Ovary (tissue), 10 donors: ENCODE measurements at places on chromosomes 1 and 21. TPM values are rescaled to one million over a fixed set of nuclear protein-coding genes. Genes with fewer than 3 reads are reported as not detected.

C8A gene
- not detected for total RNA-seq

GRCh38 chr1:217919683-217920388 lies 288.7 kb downstream of the SPATA17 start:
- no peak overlapping the region for H3K4me3 ChIP-seq
- H3K27ac ChIP-seq: no peak overlapping the region
- H3K4me1 ChIP-seq: no peaks in the 10 kb centered on the region
- no peak for DNase-seq
- H3K36me3 ChIP-seq: no peaks in the 10 kb centered on the region
- H3K27me3 ChIP-seq: no peaks in the 10 kb centered on the region

NUF2 gene
- total RNA-seq: 0.61 TPM

GRCh38 chr1:203843435-203843834 lies 18.0 kb upstream of the SNRPE start:
- peaks cover 1% of the 10 kb centered on the region for H3K4me1 ChIP-seq
- H3K4me3 ChIP-seq: no peak overlapping the region
- DNase-seq: no peak
- no peaks in the 10 kb centered on the region for H3K27me3 ChIP-seq

CFHR1 gene
- 0.85 TPM for total RNA-seq

CD1D gene
- 0.18 TPM for total RNA-seq

GRCh38 chr1:165851034-165851658 lies 23.7 kb downstream of the UCK2 start:
- H3K27me3 ChIP-seq: no peaks in the 10 kb centered on the region
- H3K36me3 ChIP-seq: no peaks in the 10 kb centered on the region
- H3K27ac ChIP-seq: no peak overlapping the region
- no peaks in the 10 kb centered on the region for H3K4me1 ChIP-seq

IGSF5 gene
- not detected for total RNA-seq

DNA sequence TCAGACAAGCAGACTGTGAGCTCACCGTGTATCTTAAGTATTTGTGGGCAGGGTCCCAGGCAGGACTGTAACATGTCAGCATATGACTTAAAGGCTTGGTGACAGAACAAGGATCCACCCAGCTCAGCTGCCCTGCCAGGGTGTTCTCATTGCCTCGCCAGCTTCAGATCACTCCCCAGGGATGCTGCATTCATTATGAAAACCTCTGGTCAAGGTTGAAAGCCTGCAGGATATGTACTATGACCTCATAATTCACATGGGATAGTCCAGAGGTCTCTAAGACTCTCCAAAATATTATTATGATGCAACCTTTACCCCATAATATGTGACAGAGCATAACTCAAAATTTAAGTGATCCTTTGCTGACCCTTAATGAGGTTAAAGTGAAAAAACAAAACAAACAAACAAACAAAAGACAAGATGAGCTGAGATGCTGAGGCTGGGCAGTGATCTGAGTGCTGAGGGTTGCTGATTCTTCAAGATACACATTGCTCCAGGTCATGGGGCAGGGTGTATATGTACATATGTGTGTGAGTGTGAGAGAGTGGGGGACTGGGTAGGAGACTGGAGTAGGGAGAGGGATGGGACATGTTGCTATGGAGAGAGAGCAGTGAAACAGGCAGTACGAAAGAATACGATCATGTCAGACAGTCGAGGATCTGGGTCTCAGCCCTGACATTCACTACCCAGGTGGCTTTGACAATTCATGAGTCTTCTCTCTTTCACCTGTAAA lies 98.8 kb upstream of the DUSP10 start:
- no peaks in the 10 kb centered on the region for H3K4me1 ChIP-seq
- no peaks in the 10 kb centered on the region for H3K36me3 ChIP-seq
- H3K4me3 ChIP-seq: no peak overlapping the region
- H3K27me3 ChIP-seq: no peaks in the 10 kb centered on the region

SPRR2E gene
- not detected for total RNA-seq

DNA sequence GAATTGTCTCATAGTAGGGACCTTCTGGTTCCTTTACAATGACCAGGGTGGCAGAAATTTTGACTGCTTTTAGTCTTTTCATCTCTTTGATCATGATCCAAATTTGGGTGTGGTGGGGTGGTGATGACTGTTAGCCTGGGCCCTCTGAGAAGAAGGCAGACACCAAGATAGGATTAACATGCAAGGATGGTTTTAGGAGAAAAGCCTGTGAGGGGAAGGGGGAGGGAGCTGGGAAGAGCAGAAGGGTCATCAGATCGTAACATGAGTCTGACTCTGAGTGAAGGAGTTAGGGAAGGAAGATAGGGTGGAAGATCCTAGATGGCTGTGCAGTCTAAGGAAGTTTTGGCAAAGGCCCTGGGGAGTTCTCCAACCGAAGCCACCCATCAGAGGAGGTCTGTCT lies 28.5 kb upstream of the CAMSAP2 start:
- H3K4me1 ChIP-seq: no peaks in the 10 kb centered on the region
- H3K36me3 ChIP-seq: no peaks in the 10 kb centered on the region
- DNase-seq: no peak
- H3K4me3 ChIP-seq: no peak overlapping the region
- H3K27ac ChIP-seq: no peak overlapping the region

- H3K27me3 ChIP-seq: no peaks in the 10 kb centered on the region
- no peaks in the 10 kb centered on the region for H3K36me3 ChIP-seq
- DNase-seq: no peak
Observed at GRCh38 chr1:6385488-6386191, 7.9 kb downstream of the ACOT7 start.

GRCh38 chr1:42221952-42222606 lies 57.5 kb upstream of the GUCA2A start:
- H3K36me3 ChIP-seq: no peaks in the 10 kb centered on the region
- no peak for DNase-seq
- no peak overlapping the region for H3K4me3 ChIP-seq
- H3K27me3 ChIP-seq: no peaks in the 10 kb centered on the region
- peaks cover 3% of the 10 kb centered on the region for H3K4me1 ChIP-seq

- no peak overlapping the region for H3K4me3 ChIP-seq
- no peak overlapping the region for H3K27ac ChIP-seq
- no peaks in the 10 kb centered on the region for H3K36me3 ChIP-seq
- no peaks in the 10 kb centered on the region for H3K27me3 ChIP-seq
- no peak for DNase-seq
- no peaks in the 10 kb centered on the region for H3K4me1 ChIP-seq
Observed at GRCh38 chr1:15931401-15931800, 44.5 kb downstream of the ZBTB17 start.

DNA sequence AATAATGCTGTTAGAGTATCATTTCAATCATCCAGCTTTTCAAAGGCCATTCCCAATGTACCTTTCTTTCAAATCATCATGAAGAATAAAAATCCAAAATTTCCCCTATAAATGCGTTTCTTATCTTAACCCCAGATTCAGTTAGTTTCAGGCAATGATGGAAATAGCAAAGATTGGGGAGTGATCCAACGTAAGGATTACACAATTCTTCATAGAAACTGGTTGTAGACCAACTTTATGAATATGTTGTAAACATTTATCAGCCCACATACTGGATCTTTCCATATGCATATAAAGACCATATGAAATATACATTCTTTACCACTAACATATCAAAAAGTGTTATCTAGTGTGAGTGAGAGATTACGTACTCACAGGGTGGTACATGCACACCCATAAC lies 92.7 kb downstream of the ZC3H11B start:
- H3K4me1 ChIP-seq: no peaks in the 10 kb centered on the region
- H3K36me3 ChIP-seq: no peaks in the 10 kb centered on the region
- no peak for DNase-seq

DNA sequence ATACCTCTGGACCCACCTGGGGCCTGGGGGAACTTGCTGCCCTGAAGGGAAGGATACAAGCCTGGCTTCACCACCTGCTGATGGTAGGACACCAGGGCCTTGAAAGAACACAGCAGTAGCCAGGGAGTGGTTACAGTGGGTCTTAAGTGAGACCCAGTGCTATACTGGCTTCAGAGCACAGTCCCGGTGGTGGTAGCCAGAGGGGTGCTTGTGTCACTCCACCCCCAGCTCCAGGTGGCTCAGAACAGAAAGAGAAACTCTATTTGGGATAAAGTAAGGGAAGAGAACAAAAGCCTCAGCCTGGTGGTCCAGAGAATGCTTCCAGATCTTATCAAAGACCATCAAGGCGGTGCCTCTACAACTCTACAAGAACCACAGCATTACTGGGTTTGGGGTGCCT lies 37.2 kb downstream of the VAV3 start:
- DNase-seq: no peak
- no peaks in the 10 kb centered on the region for H3K36me3 ChIP-seq
- H3K27me3 ChIP-seq: no peaks in the 10 kb centered on the region

- no peaks in the 10 kb centered on the region for H3K36me3 ChIP-seq
- H3K4me3 ChIP-seq: no peak overlapping the region
- H3K27me3 ChIP-seq: no peaks in the 10 kb centered on the region
- no peak overlapping the region for H3K27ac ChIP-seq
- DNase-seq: no peak
Observed at GRCh38 chr1:147496044-147496443, 45.3 kb upstream of the BCL9 start.

DNA sequence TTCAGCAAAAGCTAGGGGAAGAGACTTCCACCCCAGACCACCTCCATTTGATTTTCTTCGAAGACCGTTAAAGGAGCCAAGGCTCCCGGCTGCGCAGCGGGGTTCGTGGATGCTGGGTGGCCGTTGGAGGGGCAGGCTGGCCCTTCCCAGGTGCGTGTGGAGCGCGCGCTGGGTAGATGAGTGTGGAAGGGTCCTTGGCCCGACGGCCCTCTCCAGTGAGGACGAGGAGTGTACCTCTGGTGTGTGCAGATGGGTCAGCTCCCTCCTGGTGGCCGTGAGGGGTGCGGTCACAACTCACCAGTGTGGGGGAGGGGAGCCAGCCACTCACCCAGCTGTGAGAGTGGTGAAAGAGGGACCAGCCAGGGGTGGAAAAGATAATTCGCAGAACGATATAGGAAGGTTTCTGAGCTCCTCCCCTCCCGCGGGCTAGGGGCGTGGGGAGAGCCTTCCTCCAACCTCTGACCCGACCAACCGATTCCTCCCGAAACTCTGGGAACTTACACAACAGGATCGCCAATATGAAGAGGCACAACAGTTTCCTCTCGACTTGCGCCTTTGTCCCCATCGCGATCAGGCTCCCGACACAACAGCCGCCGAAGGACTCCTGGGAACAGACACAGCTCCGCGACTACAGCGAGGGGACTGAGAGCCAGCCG lies at the start of gene F11R:
Gene F11R (minus strand): TSS at position 644 of the 656 bp plus-strand sequence. CDS start 79 bp downstream, at position 565.
- no peaks in the 10 kb centered on the region for H3K36me3 ChIP-seq
- peak within 1 kb of the TSS; percentile 49 for H3K4me3 ChIP-seq
- H3K27ac ChIP-seq: peak within 1 kb of the TSS; percentile 15
- peak; percentile 66 for DNase-seq

DNA sequence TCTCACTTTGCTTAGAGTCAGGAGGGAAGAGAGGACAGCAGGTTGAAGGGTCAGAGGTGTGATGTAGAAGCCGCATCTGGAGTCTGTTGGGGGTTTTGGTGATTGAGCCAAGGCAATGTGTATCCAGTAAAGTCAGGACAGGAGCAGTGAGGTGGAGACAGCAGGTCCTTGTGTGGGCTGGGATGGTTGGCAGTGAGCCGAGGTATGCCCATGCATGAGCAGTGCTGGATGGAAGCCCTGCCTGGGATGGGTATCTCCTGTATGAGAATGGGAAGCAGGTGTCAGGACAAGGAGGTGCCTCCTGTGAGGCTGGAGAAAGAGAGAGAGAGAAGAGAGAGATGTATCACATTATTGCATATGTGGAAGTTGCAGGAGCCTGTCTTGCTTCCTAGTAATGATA lies 90.0 kb downstream of the OBSCN start:
- H3K27ac ChIP-seq: no peak overlapping the region
- H3K4me1 ChIP-seq: no peaks in the 10 kb centered on the region
- H3K4me3 ChIP-seq: no peak overlapping the region
- no peaks in the 10 kb centered on the region for H3K36me3 ChIP-seq
- DNase-seq: no peak

PRPF38B gene
- total RNA-seq: 19.5 TPM

GRCh38 chr1:116804736-116805135 lies 50.5 kb downstream of the CD2 start:
- H3K36me3 ChIP-seq: no peaks in the 10 kb centered on the region
- H3K27ac ChIP-seq: no peak overlapping the region
- H3K4me3 ChIP-seq: no peak overlapping the region

- H3K36me3 ChIP-seq: no peaks in the 10 kb centered on the region
- no peaks in the 10 kb centered on the region for H3K4me1 ChIP-seq
- no peak overlapping the region for H3K27ac ChIP-seq
- DNase-seq: no peak
- no peak overlapping the region for H3K4me3 ChIP-seq
- H3K27me3 ChIP-seq: no peaks in the 10 kb centered on the region
Observed at GRCh38 chr1:221689138-221689537, 52.8 kb downstream of the DUSP10 start.

- H3K4me3 ChIP-seq: no peak overlapping the region
- H3K4me1 ChIP-seq: no peaks in the 10 kb centered on the region
- no peak for DNase-seq
- H3K36me3 ChIP-seq: no peaks in the 10 kb centered on the region
- no peaks in the 10 kb centered on the region for H3K27me3 ChIP-seq
Observed at GRCh38 chr1:222557148-222557547, 9.2 kb upstream of the HHIPL2 start.

KIRREL1 gene
- 77.8 TPM for total RNA-seq

GRCh38 chr1:97826820-97827219 lies 94.0 kb downstream of the DPYD start:
- H3K36me3 ChIP-seq: no peaks in the 10 kb centered on the region
- H3K4me3 ChIP-seq: no peak overlapping the region
- H3K27ac ChIP-seq: no peak overlapping the region
- no peaks in the 10 kb centered on the region for H3K4me1 ChIP-seq
- no peak for DNase-seq

- no peak overlapping the region for H3K4me3 ChIP-seq
- no peaks in the 10 kb centered on the region for H3K4me1 ChIP-seq
- no peak for DNase-seq
- no peaks in the 10 kb centered on the region for H3K36me3 ChIP-seq
- no peak overlapping the region for H3K27ac ChIP-seq
Observed at GRCh38 chr21:26708223-26708800, 135.2 kb upstream of the CYYR1 start.

GRCh38 chr21:45030682-45031570 lies 43.5 kb upstream of the ADARB1 start:
- H3K36me3 ChIP-seq: no peaks in the 10 kb centered on the region
- no peaks in the 10 kb centered on the region for H3K27me3 ChIP-seq
- H3K4me3 ChIP-seq: no peak overlapping the region
- DNase-seq: no peak

GBP1 gene
- 16.5 TPM for total RNA-seq

DNA sequence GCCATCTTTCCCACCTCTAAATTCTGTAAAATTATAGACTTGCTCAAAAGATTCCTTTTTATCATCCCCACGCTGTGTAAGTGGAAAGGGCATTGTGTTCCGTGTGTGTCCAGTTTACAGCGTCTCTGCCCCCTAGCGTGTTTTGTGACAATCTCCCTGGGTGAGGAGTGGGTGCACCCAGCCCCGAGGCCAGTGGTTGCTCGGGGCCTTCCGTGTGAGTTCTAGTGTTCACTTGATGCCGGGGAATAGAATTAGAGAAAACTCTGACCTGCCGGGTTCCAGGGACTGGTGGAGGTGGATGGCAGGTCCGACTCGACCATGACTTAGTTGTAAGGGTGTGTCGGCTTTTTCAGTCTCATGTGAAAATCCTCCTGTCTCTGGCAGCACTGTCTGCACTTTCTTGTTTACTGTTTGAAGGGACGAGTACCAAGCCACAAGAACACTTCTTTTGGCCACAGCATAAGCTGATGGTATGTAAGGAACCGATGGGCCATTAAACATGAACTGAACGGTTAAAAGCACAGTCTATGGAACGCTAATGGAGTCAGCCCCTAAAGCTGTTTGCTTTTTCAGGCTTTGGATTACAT lies 61.9 kb downstream of the POFUT2 start:
- H3K4me1 ChIP-seq: no peaks in the 10 kb centered on the region
- H3K4me3 ChIP-seq: no peak overlapping the region
- H3K27ac ChIP-seq: no peak overlapping the region

QSOX1 gene
- 229 TPM for total RNA-seq

- H3K27me3 ChIP-seq: no peaks in the 10 kb centered on the region
- DNase-seq: no peak
- no peaks in the 10 kb centered on the region for H3K4me1 ChIP-seq
- H3K36me3 ChIP-seq: no peaks in the 10 kb centered on the region
Observed at GRCh38 chr1:244201750-244202149, 150.7 kb downstream of the ZBTB18 start.

SUMO3 gene
- total RNA-seq: 88.5 TPM
